ENCODE measurements at places on chromosomes 5 and 9.

DNA sequence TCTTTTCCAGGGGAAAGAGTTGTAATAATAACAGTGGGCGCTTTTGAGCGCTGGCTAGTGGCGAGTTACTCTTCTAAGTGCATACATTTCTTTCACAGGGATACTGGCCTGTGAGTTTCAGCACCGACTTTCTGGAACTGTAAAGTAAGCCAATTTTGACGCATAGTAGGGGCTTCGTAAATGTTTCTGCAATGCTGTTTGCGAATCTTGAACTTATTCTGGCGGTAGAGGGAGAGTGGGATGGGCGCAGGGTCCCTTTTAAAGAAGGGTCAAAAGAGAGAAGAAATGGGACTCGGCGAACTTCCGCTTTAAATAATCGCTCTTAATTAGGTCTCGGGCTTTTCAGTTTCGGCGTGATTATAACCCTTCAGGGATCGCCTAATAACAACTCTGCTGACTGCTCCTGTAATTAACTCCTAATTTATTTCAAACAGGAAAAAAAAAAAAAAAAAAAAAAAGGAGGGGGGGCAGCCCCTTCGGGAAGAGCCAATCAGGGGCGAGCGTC, 351 bp upstream of the MSX2 start:
- no peak for DNase-seq

DNA sequence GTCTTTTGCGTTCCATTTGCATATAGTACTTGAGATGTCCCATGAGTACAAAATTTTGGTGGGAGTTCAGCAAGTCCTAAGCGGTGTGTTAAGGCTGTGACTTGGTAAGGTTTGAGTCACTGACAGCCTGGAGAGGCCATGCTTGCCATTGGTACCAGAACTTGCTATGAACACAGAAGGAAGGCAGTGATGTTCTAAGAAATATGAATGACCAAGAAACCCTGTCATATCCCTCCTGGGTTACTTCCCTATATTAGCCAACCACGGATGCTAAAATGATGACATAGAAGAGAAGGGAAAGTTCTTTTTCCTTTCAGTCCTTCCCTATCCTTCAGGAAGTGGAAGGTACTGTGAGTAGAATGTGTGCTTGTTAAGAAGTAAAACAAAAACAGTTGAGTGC, 136.7 kb downstream of the GCNT1 start:
- DNase-seq: no peak

GRCh38 chr9:85401998-85402397, 339.8 kb downstream of the AGTPBP1 start:
- no peak for DNase-seq

DNA sequence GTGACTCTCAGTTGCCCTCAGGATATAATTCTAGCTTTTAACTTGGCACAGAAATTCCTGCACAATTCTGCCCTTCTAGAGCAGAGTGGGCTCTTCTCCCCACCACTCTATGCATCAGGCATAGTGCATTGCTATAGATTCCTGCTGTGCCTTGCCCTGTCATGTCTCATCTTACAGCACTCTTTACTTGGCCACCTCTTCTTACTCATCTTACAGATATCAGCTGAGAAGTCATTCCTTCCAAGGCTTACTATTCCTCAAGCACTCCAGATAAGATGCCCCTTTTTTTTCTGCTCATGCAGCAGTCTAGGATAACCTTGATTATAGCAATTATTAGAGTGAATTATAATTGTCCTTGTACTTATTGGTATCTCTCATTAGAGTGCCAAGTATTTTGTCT, 5.6 kb downstream of the FAM221B start:
- DNase-seq: no peak

- DNase-seq: no peak
These were observed 109.0 kb upstream of the ATP10B start for GRCh38 chr5:160961038-160961437.

- DNase-seq: no peak
These were observed 1002.7 kb upstream of the DMAC1 start for GRCh38 chr9:8802242-8802641.

DNA sequence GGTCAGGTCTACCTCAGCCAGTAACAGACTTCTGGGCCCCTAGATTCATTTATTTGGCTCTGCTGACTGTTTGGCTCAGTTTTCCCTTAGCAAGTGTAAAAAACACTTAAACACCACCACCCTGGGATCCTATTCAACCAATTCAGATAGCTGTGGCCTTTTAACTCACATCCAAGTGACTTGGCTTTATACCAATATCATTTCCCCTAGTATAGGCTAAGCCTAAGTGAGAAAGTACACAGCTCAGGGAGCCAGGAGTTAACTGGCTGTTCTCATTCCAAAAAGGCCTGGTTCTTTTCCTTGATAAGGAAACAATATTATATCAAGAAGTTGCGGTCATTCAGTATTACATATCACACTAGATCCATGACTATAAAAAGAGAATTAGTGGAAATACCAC, 163.5 kb downstream of the ARL15 start:
- no peak for DNase-seq

GRCh38 chr5:127686424-127686823, 16.8 kb upstream of the CCDC192 start:
- DNase-seq: no peak

DNA sequence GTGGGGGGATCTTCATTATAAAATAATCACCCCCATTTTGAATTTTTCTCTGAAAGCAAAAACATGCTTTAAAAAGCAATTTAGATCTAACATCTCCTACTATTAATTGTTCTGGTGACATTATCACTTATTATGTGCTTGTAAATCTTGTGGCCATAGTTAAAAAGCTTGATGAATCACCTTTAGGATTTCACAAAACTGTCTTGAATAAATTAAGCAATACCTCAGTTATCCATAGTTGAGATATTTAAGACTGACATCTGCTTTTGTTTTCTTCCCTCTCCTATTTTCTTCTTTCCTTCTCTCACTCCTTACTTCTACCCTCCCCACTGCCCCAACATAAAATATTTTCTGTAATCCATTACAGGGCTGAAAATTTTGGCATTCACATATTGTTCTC, 84.8 kb downstream of the SLC1A3 start:
- DNase-seq: no peak

- no peak for DNase-seq
These were observed at the start of gene PHAX for GRCh38 chr5:126600631-126601511. Gene PHAX, plus strand, starts transcription at chr5:126600947. Its CDS starts 16 bp downstream, at chr5:126600963.

DNA sequence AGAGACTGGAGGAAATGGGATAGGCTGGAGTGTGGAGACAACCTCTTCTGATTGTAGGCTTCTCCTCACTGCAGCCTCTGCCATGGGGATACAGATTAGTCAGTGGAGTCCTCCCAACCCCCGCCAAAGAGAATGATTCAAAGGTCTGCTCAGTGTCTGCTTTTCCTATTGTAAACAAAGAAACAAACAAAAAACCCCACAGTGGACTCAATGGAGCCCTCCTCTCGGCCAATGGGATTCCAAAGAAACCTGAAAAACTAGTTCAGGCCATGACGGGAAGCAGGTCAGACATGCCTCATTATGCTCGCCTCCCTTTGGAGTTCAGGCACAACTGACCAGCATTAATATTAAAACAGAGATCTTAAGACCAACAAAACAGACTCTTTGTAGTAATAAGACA, 85.8 kb downstream of the SEC61B start:
- no peak for DNase-seq

Measured in NCI-H1417 treated with DMSO at 0.1 percent for 48 hours (cell line).